Smooth muscle cell of the coronary artery (primary cell): ENCODE measurements at places on chromosomes 16 and 17. TPM values are rescaled to one million over a fixed set of nuclear protein-coding genes. Genes with fewer than 3 reads are reported as not detected.

Gene CHRNE
- total RNA-seq, result 0.38 and 0.47 TPM in 2 replicates

Gene PERCC1
- total RNA-seq, result not detected in 2 replicates

Gene DPEP2
- not detected in 2 replicates for total RNA-seq

Gene KRT12
- total RNA-seq, result under 0.01 TPM in 1 of 2 replicates, not detected in the other

Gene PRSS36
- 0.45 TPM in 1 of 2 replicates, not detected in the other for total RNA-seq

Gene ITGB3
- total RNA-seq, result 22.8 and 112 TPM in 2 replicates

Gene SECTM1
- 0.23 and 22.3 TPM in 2 replicates for total RNA-seq

Gene SARM1
- total RNA-seq, result 3.6 and 6.6 TPM in 2 replicates

Gene CCL18
- total RNA-seq, result not detected in 2 replicates

Gene LRRC37A3
- total RNA-seq, result 2.5 and 2.6 TPM in 2 replicates

Gene FOXN1
- not detected in 2 replicates for total RNA-seq

Gene UTS2R
- not detected in 2 replicates for total RNA-seq

Gene LGALS9B
- total RNA-seq, result not detected in 2 replicates

Gene RNF222
- total RNA-seq, result not detected in 2 replicates

Gene HOXB1
- total RNA-seq, result not detected in 2 replicates

Gene GNGT2
- total RNA-seq, result not detected in 2 replicates

Gene SLC5A10
- under 0.01 and 0.47 TPM in 2 replicates for total RNA-seq

Gene ACE
- total RNA-seq, result 2.0 and 12.4 TPM in 2 replicates

Gene OTOA
- not detected in 2 replicates for total RNA-seq

Gene CRISPLD2
- 0.98 and 2.8 TPM in 2 replicates for total RNA-seq

Gene ADAD2
- total RNA-seq, result not detected in 2 replicates

Gene CCL16
- not detected in 2 replicates for total RNA-seq

Gene FBXW10B
- 0.08 TPM in 1 of 2 replicates, not detected in the other for total RNA-seq

Gene ZNF778
- total RNA-seq, result 7.7 and 30.3 TPM in 2 replicates

Gene NAGPA
- total RNA-seq, result 9.5 and 14.3 TPM in 2 replicates

Gene KRTAP9-8
- total RNA-seq, result not detected in 2 replicates

Gene HBQ1
- total RNA-seq, result not detected in 2 replicates

Gene ADORA2B
- 16.0 and 108 TPM in 2 replicates for total RNA-seq

Gene MOSMO
- total RNA-seq, result 7.5 and 8.0 TPM in 2 replicates

Gene EVPLL
- total RNA-seq, result not detected in 2 replicates

Gene PLA2G10
- not detected in 2 replicates for total RNA-seq

Gene TAC4
- not detected in 2 replicates for total RNA-seq

Gene DYNLRB2
- total RNA-seq, result 4.8 TPM in 1 of 2 replicates, not detected in the other

Gene STH
- total RNA-seq, result not detected in 2 replicates

Gene CDRT15L2
- not detected in 2 replicates for total RNA-seq

Gene CD68
- total RNA-seq, result 4.7 and 22.3 TPM in 2 replicates

Gene PMFBP1
- 0.15 TPM in 1 of 2 replicates, not detected in the other for total RNA-seq

Gene SGF29
- 7.7 and 7.8 TPM in 2 replicates for total RNA-seq

Gene TXNDC17
- 123 and 139 TPM in 2 replicates for total RNA-seq

Gene CACNG3
- not detected in 2 replicates for total RNA-seq

Gene TBX2
- 3.5 and 6.4 TPM in 2 replicates for total RNA-seq

Gene CTRB1
- total RNA-seq, result not detected in 2 replicates

Gene PPP1R1B
- 3.0 TPM in 1 of 2 replicates, not detected in the other for total RNA-seq

Gene ASGR2
- not detected in 2 replicates for total RNA-seq

Gene FAM171A2
- total RNA-seq, result 2.5 and 4.0 TPM in 2 replicates

Gene ST6GALNAC1
- 0.23 TPM in 1 of 2 replicates, not detected in the other for total RNA-seq

Gene BOLA2
- 29.3 and 48.8 TPM in 2 replicates for total RNA-seq

Gene SGSH
- total RNA-seq, result 10.4 and 16.5 TPM in 2 replicates

Gene TMIGD1
- not detected in 2 replicates for total RNA-seq

Gene KRTAP4-7
- total RNA-seq, result not detected in 2 replicates

Gene KRTAP3-1
- not detected in 2 replicates for total RNA-seq

Gene SMARCE1
- 68.1 and 78.9 TPM in 2 replicates for total RNA-seq

Gene NPIPB6
- 0.30 TPM in 1 of 2 replicates, not detected in the other for total RNA-seq
